Renal cortex interstitium (tissue), 15 donors: ENCODE measurements at places on chromosomes 11 and 22. TPM values are rescaled to one million over a fixed set of nuclear protein-coding genes. Genes with fewer than 3 reads are reported as not detected.

DNA sequence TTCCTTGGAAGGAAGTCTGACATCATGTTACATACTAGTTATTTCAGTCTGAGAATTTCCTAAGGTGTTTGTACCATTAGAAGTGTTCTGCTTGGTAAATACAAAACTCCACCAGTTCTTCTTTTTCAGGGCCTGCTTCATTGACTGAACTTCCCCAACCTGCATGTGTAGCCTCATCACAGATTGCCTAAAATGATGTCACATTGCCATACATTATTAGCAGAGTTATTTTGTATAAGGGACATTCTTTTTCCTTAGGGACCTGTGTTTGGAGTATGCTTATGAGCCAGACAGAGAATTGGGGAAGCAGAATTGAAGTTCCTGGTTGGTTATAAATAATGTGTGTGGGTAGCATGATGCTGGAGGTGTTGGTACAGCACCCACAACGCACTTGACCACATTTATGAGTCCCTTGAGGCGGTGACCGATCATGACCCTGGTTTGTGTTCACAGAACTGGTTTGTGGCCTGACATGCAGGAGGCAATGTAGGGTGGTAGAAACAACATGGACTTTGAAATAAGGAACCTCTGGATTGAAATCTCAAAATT lies 16.4 kb upstream of the MMP7 start:
- DNase-seq: no peak

ACR gene
- 0.51 TPM for polyA plus RNA-seq

DNA sequence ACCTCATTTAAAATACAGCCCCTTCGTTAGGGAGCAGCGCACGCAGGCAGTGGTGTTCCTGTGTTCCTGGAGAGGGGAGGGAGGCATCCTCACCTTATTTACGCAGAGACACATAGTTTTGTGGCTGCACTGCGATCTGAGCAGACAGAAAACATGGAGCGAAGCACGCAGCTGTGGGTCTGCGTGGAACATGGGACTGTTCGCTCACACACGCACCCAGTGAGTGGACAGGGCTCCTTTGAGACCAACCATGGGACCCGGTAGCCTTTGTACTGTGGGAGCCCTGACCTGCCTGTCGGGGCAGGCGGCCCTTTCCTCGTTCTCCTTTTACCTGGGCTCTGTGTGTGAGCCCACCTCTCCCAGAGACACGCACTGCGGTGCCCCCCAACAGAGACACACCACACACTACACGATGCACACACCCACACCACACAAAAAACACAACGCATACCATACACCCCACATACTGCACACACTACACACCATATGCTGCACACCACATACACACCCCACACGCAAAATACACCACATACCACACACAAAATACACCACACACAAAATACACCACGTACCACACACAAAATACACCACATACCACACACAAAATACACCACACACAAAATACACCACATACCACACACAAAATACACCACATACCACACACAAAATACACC lies 1245.7 kb downstream of the BRD1 start:
- DNase-seq: no peak

SCUBE2 gene
- 6.3 TPM for polyA plus RNA-seq

GRCh38 chr11:115645631-115646317 lies 141.6 kb upstream of the CADM1 start:
- DNase-seq: no peak

GRCh38 chr11:82631722-82632630 lies 101.7 kb downstream of the FAM181B start:
- no peak for DNase-seq

- DNase-seq: no peak
Observed at GRCh38 chr22:32920032-32920628, 118.6 kb downstream of the TIMP3 start.

DNA sequence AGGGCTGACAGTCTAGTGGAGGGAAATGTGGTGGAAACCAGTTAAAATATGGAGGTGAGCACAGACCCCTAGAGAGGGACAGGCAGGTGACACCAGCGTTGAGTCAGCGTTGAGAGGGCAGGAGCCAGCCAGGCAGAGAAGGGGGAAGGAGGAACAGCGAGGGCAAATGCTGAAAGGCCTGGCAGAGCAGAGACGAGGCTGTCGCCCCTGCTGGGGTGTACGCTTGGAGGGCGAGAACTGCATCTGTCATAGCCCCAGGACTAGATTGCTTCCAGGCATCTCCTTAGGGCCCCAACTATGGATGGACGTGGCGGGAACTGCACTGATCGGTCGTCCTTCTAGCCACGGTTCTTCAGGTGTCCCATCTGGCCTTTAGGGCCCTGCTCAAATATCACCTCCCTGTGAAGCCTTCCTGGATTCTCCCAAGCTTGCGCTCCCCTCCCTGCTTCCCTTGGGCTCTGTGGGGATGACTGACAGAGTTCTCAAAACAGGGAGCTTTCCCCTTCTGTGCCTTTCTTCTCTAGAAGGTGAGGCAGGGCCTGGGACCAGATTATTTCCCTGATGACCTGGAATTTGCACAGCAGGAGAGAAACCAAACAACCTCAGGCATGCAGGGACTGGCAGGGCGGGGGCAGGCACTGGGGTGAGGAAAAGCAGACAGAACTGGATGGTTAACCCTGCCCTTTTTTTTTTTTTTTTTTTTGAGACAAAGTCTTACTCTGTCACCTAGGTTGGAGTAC lies 11.1 kb downstream of the SYNGR1 start:
- DNase-seq: no peak

GRCh38 chr11:27002431-27002830 lies 8.5 kb downstream of the FIBIN start:
- no peak for DNase-seq

GRCh38 chr22:37269936-37270678 lies 12.2 kb upstream of the CYTH4 start:
- no peak for DNase-seq

DNA sequence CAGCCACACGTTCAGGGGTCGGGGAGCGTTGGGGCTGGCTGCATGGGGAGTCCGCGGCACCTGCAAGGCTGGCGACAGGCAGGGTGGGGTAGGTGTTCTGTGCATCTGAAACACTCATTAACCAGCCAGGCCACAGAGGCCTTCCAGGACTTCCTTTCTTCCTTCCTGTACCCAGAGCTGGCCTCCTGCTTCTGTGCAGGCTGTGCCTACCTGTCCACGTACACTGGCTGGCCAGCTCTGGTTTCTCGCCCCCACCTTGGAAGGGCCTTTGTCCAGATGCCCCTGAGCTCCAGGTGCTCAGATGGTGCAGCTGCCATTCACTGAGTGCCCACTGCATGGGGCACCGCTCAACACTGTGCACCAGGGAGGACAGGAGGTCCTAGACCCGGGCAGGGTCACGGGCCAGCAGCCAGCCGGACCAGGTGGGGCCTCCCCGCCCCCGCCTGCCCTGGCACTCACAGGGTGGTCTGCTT lies 15.9 kb downstream of the TTLL12 start:
- no peak for DNase-seq
